ENCODE measurements at places on chromosomes 5 and 9.

- DNase-seq: no peak
These were observed 11.9 kb downstream of the AGTPBP1 start for GRCh38 chr9:85729882-85730281.

- DNase-seq: no peak
These were observed 5.2 kb downstream of the CRB2 start for GRCh38 chr9:123361086-123361730.

DNA sequence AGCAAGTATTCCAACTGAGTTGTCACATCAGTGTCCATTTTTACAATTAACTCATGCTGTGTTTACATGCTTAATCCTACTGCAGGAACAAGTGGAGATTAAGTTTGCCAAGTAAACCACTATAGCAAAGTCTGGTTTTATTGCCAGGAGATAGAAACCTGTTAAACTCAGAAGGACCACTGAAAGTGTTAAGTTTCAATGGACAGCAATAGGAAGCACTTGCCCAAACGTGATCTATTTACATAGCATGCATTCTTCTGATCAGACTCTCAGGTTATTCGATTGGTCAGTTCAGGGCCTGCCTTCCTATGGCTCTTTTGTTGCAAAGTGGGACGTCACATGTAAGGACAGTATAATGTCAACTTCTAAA is 28.0 kb upstream of the IFNK start:
- DNase-seq: no peak

DNA sequence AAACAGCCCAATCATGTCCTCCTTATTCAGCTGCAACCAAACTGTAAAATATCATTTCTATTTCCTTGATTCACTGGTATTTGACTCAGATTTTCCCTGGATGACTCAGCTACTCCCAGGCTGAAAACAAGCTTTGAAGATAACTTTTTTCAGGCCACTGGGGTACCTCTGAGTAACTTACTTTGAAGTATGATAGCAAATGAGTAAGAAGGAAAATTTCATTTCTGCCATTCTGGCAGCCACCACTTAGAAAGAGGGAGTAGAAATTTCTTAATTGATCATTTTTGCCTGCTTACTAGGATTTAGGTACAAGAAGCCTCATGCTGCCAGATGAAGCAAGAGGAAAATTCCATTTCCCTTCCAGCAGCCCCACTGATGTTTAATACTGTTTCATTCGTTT is 247.4 kb downstream of the PRELID2 start:
- peak; percentile 85 for DNase-seq

DNA sequence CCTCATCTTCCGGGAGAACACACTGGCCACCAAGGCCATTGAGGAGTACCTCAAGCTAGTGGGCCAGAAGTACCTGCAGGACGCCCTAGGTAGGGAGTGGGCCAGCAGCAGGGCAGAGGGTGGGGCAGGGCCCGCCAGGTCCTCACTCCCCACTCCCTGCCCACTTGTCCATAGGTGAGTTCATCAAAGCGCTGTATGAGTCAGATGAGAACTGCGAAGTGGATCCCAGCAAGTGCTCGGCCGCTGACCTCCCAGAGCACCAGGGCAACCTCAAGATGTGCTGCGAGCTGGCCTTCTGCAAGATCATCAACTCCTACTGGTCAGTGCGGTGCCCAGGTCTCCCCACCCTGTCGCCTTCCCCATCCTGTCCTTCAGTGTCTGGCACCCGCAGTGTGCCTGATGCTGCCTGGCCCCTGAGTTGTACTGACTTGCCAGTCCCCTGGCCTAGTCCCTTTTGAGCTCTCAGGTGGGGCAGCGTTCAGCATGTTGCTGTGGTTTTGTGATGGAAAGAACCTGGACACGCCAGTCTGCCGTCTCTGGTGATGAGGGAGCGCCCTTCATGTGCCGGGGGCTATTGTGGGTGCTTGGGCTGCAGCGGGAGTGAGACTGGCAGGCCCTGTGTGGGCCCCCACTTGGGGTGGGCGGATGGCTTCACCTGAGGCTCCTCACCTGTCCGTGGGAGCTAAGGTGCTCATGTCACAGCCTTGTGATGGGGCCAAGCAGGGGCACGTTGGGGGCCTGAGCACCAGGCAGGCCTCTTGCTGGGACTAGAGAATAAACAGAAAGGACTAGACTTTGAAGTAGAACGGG is 112.3 kb downstream of the DAB2IP start:
- no peak for DNase-seq

GRCh38 chr5:162456086-162456485 is 388.5 kb downstream of the GABRG2 start:
- no peak for DNase-seq

DNA sequence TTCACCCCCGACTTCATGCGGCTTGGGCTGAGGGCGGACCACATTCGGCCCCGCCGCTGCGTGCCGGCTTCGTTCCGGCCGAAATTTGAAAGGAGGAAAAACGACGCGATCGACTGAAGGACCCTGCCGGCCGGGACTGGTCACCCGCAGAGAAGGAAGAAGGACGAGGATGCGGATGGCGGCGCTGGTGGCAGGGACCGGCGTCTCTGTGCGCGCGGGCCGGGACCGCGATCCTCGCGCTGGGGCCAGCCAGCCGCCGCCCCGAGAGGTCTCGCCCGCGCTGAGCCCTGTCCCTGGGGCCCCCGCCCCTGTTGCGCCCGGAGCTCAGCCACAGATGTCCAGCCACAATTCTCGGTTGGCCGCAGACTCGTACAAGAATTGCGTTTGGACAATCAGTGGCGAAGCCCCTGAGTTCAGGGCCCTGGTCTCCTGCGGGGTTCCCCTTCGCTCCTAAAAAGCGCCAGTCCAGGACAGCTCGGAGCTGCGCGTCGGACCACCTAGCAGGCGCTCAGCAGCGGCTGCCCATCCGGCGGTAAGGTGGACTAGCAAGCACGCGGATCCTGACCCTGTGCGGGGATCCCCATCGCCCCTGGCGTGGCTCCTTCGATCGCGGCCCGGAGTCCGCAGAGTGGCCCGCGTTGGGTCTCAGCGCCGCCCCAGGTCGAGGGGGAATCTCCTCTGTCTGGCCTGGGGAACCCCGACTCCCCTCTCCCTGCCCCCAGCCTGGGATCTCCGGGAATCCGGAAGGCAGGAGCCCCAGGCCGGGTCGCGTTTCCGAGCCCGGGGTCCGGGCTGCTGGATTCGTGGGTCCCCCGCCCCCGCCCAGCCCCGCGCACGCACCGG is 21.3 kb downstream of the URM1 start:
- DNase-seq: no peak

DNA sequence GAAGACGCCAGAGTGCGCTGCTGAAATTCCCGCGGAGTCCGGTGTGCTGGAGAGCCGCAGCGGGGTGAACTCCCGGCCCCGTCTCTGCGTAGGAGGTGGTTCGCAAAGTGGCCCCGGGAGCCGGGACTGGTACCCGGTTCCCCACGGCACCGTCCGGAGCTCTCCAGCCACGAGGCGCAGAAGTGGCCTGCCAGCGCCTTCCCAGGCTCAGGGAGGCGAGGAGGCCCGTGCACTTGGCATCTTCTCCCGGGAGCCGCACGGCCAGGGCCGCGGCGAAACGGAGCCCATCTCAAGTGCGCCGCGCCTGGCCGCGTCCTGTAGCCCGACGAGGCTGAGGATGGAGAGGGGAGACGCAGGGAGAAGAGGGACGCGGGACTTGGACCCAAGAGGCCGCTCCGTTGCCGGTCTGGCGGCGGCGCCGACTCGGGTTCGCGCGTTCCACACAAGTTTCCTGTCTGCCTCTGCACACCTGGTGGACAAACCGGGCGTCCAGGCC is 1.1 kb upstream of the IRX1 start:
- DNase-seq: no peak

- DNase-seq: no peak
These were observed 276.0 kb upstream of the MVB12B start for GRCh38 chr9:126050605-126050990.

DNA sequence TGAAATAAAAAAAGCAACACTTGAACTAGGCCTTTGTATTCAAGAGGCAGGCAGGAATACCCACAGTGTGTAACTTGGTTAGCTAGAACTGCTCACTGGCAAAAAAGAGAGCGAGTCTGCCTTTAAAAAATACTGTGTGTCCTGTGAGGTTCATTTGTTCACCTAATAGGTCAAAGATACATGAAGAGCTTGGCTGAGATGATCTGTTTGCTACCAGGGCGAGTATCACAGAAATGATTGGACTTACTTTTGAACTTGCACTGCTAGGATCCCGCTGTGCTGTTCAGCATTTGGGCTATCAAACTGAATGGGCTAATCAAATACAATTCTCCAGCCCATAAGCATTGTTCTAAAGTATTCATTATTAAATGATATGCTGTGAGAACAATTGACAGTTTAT is 229.1 kb downstream of the NFIB start:
- DNase-seq: no peak

DNA sequence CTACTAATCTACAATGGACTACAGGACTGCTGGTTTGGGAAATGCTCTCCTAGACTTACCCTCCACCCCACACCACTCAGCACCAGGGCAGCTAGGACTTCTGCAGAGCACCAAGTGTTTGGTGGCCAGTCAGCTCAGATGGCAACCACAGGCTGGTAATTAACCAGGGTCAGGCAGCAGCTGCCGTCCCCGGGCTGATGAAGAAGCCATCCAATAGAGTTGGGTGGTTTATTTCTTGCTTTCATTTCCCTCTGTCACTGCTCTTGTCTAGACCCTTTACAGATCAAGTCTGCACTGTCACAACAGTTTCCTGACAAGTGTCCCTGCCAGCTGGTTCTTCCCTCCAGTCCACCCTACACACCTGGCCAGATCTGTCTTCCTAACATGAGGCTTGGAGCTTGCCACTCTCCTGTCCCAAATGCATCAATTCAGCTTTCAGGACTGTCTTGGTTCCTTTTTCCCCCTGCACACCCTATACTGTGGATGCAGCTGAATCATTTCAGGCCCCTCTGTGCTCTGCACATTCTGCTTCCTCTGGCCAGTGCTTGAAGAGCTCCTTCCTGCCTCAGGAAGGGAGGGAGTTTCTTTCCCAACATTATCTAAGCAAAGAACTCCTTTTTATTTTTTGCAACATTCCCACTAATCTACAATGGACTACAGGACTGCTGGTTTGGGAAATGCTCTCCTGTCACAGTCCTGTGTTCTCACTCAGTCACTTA is 30.2 kb upstream of the HSPA9 start:
- DNase-seq: no peak

GRCh38 chr5:56490971-56491468 is 257.9 kb upstream of the ANKRD55 start:
- no peak for DNase-seq

GRCh38 chr9:99162759-99163364 is 57.9 kb downstream of the TGFBR1 start:
- peak; percentile 67 for DNase-seq

DNA sequence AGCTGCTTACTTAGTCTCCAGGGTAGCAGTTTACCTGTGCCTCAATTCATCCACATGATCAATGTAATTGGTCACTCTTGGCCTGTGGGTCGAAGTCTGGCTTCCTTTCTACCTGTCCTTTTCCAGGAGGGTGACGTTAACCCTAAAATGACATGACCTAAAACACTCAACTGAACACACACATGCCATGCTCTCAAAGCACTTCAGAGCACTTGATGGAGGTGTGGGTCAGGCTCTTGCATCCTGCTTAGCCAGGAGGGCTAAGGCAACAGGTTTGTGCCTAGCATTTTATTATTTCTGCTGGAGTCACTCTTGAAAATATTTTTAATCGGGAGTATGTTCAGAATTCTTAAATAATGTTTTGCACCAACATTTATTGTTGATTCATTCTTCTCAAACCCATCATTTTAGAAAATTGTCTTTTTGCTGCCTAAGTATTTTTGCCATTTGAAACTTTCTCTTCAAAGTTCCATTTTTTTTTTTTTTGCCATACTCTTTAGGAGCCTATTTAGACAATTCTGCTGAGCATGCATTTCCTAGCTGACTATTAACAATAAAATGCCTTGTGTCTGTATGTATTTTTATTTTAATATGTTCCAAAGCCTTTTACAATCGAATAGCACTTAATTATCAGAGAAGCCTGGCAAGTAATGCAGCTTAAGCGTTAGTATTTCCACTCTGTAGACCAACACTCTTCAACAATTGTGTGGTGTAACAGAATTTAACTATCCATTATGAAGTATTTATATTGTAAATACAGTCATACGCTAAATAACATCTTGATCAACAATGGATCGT is 59.1 kb downstream of the ATP10B start:
- DNase-seq: no peak

- DNase-seq: no peak
These were observed 14.1 kb downstream of the SEMA4D start for GRCh38 chr9:89483592-89484474.

DNA sequence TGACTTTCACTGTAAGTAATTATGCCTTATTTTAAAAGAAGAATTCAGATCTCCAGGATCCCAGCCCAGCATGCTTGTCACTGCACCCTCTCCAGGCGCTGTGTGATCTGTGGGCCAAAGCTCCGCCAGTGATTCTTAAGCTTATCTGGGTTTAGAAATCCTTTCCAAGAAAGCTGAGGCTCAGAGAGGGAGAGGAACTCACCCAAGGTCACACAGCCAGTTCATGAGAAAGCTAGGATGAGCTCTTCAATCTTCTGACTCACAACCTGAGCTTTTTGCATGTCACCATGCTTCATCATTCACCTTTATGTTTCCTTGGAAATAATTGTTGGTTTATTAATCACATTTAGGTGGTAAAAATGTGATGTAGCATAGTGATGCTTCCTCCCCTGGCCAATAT is 136.6 kb upstream of the HAND1 start:
- no peak for DNase-seq

DNA sequence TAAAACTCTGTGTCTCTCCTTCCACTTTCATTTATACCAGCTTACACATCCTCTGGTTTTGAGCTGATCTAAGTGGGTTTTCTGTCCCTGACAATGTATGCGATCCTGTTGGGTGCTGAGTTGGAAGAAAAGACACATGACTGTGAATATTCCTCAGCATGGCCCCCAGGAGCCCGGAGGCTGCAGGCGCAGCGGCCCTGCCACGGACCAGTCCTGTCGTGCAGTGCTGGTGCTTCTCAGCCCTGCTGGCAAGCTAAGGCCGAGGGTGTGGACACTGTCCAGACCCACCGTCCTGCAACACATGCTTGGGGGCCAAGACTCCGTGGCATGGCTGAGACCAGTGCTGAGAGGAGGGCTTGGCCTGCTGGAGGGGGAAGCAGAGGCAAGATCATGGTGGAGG is 328.9 kb upstream of the IRX2 start:
- DNase-seq: no peak

- DNase-seq: no peak
These were observed 7.8 kb upstream of the PDCD1LG2 start for GRCh38 chr9:5502553-5502952.

- no peak for DNase-seq
These were observed 66.5 kb upstream of the TLX3 start for GRCh38 chr5:171242521-171242920.

- no peak for DNase-seq
These were observed 194.7 kb downstream of the DNAH5 start for GRCh38 chr5:13749766-13750165.

DNA sequence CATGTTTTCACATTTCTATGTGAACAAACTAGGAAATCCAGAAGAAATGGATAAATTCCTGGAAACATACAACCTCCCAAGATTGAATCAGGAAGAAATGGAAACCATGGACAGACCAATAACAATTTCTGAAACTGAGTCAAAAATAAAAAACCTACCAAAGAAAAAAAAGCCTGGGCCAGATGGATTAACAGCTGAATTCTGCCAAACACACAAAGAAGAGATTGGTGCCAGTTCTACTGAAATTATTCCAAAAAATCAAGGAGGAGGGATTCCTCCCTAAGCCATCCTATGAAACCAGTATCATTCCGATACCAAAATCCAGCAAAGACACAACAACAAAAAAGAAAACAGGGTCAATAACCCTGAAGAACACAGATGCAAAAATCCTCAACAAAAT is 166.9 kb upstream of the FBXL7 start:
- DNase-seq: no peak
